ENCODE measurements at places on chromosomes 3 and 15. TPM values are rescaled to one million over a fixed set of nuclear protein-coding genes. Genes with fewer than 3 reads are reported as not detected.

DNA sequence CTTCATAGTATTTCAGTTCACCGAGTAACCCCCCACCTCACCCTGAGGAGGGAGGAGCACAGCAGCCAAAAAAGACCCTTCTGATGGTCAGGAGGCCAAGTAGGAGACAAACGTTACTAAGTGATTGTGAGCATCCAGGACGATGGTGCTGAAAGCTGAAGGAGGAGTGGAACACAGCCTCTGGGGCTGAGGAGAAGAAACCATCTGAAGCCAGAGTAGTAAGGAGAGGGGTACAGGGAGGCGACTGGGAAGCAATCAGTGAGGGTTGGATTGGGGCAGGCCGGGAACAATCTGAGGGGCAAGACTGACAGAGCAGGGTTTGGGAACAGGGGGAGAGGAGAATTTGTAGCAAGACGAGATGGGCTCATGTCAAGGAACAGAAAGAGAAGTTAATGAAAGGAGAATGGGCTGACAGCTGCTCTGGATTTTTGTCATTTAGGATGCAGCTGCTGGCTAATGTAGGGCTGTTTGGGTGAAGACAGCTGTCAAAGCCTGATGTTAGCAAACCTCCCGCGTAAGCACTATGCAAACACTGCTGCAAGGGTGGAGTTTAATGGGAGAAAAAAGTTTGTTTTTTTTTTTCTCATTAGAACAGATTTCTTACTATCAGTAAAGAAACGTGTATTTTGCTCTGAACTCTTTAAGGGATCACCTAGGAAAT, 622.2 kb downstream of the EDEM1 start:
- DNase-seq: no peak

GRCh38 chr3:128506754-128507153, 13.8 kb upstream of the GATA2 start:
- no peak for DNase-seq

IMPG2 gene
- 0.07 TPM for total RNA-seq

- no peak for DNase-seq
Measured at GRCh38 chr3:186185194-186185787, 76.4 kb upstream of the ETV5 start.

DNA sequence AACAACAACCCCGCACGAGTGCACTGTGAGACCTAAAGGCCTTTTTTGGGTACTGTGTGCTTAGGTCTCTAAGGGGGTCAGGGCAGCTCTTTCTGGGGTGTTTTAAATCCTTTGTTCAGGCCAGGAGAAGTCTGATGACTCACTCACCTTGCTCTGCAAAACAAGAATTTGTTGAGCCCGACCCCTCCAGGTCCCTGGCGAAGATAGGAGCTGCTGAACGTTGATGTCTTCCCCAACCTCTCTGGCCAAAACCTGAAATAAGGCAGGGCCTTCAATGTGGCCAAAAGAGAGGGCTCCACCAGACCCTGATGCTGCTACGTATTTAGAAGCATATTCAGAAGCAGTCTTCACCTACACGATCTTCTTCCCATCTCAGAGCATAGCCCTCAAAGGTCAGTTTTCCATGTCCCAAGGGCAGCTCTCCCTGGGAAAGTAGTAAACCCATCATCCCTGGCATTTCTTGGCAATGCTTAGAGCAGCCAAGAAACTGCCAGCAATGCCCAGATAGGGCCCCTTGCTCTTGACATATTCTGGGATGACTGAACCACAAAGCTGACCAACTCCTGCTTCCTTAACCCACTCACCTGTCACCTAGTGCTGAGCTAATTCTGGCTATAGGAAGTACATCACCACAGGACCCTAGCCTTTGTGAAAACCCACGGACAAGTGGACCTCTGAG, 27.1 kb downstream of the CCDC13 start:
- DNase-seq: no peak

LMAN1L gene
- total RNA-seq: not detected

- DNase-seq: no peak
Measured at GRCh38 chr15:26433818-26434217, 339.0 kb downstream of the GABRB3 start.

GATA2 gene
- 6.0 TPM for total RNA-seq

STRA6 gene
- total RNA-seq: 1.8 TPM

MYH15 gene
- total RNA-seq: not detected

DNA sequence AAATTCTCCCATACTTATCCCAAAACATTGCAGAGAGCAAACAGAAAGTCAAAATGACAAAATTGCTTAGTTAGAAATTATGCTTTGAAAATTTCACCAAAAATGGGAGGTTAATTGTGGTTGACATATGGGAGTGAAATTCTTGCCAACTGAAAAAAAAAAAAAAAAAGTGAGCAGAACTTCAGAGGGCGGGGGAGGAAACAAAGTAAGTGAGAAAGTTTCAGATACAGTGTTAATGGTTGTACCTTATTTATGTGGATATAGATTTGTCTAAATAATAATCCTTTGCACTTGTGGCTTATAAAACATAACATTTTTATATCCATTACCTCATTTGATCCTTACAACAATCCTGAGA, 91.5 kb upstream of the RAP2B start:
- no peak for DNase-seq

Measured in kidney epithelial cell (primary cell).